ENCODE measurements at places on chromosomes 13 and 19.

DNA sequence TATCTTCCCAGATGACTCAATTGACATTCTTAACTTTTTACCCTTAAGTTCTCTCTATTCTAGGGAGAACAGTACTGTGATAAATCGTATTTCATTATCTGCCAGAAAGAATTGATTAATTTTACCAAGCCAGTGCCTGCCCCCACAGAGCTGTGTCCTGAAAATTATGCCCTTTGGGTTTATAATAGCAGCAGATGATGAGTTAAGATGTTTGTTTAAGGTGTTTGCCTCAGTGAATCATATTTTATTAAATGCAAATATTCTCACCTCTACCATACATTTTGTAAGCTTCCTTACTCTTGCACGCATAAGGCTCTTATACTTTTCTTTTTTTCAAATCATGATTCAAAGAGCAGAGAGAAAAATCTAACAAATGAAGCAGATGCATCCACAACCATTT lies 318.6 kb downstream of the DCT start:
- no peak for DNase-seq

DNA sequence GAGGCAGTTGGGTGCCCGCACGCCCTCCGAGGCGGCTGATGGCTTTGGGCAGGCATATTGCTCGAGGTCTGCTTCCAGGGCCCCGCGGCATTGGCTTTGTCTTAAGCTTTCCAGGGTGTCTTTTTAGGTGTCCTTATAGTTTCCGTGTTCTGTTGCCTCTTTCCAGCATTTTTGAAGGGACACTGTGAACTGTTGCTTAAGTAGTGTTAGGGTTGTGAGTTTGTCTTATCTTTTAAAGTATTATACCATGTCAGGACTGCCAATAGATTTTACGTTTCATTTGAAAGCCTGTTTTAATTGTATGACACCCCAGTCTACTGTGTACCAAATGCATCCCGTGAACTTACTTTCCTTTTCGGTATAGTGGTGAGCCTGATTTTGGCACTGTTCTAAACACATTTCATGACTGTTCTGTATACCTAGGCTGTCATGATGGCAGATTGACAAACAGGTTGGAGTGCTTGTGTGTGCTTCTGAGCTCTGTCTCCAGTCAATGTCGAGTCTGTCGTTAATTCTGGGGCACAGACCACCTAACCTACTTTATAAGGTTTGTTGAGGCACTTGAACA lies 656 bp downstream of the PCCA start:
- DNase-seq, result peak; percentile 1

DNA sequence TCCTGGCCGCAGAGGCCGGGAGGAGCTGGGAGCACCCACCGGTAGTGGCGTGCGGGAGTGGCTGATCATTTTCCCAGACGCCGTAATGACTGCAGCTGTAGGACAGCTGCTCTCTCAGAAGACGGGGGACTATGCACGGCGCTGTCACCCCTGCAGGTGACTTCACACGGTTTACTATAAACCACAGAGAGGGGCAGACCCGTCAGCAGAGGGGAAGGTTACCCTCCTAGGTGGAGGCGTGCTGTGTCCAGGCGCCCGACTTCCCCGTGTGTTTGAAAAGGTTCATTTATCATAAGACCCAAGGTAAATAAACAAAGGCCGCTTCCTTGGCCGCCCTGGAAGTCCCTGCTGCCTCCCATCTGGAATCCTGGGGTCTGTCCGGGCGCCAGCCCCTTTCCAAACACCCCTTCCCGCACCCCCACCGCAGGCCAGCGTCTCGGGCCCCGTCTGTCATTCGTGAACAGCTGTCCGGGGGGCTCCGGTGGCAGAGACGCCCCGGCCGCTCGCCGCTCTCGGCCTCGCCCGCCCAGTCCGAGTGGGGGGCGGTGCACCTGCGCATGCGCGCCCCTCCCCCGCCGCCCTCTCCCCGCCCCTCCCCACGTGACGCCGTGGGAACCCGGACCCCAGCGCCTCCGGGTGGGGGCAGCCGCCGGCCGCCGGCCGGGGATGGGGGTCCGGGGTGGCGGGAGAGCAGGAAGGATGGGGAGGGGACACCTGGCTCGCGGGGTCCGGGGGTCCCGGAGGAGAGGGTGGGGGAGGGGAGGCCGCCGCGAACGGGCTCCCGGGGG lies 915 bp downstream of the SHC2 start:
- no peak for DNase-seq

- no peak for DNase-seq
These were observed 27.1 kb upstream of the DOCK9 start for GRCh38 chr13:99004978-99005377.

DNA sequence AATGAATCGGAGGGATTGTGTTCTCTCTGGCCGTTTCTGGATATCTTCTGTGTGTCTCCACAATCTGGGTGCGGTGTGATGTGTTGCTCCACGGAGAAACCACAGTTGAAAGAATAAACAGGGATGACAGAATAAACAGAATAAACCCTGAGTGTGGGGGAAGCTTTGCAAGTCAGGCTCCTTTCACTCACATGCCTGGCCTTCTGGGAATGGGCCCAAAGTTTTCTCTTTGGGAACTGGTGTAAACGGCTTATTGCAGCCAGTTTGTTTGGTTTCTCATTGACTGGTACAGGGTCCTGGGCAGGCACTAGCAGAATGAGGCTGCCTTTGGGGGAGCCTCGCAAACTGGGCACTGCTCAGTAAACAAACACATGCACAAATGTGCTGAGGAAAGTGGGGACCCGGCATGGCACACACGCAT lies 324.7 kb downstream of the DLEU7 start:
- no peak for DNase-seq
